ENCODE measurements at places on chromosomes 5 and 9. TPM values are rescaled to one million over a fixed set of nuclear protein-coding genes. Genes with fewer than 3 reads are reported as not detected.

DNA sequence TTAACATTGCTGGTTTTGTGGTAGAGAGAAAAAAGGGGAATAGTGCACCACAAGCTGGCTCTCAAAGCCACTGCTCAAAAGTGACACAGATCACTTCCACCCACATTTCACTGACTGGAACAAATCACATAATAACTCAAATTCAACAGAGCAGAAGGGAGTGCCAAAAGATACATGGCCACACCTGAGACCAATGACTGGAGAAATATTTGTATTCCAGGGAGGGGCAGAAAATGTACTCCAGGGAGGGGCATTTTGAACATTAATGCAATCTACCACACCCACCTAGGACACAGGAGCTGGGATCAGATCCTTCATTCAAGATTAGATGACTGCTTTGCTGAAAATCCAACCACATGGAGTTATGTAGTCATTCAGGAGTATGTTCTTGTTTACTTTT is 44.8 kb upstream of the ALDOB start:
- DNase-seq = peak; percentile 51

APC gene
- 39.1 TPM for total RNA-seq

DNA sequence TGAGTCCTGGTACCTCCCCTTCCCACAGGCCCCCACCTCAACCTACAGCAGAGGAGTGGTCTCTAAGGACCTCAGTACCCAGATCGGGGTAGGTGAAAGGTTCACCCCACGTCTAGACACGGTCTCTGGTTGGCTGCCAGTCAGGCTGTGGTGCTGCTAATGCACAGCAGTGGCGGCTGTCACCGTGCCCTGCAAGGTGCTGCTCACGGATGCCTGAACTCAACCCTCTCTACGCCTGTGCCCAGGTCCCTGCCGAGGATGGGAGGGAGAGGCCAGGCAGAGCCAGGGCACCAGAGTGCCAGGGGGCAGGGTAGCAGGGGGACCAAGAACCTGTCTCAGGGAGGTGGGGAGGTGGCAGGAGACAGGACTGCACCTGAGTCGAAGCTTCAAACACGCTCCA is 14.3 kb downstream of the IER5L start:
- DNase-seq = no peak

DNA sequence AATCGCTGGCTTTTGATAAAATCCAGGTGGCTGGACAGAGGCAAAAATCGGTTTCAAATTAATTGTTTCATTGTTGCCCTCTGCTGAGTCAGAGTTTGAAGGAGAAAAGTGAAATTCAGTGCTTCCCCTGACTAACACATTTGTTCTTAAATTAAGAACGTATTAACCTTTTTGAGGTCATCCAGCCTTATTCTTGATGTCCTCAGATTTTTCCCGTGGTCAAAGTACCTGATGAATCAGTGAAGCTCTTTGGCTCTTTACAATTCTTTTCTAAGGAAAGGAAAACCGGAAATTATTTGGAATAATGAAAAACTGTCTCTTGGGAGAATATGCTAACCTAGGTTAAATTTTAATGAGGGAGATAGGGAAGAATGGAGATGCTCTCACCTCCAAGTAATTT is 21.6 kb downstream of the OSMR start:
- DNase-seq = no peak

GRCh38 chr9:90306158-90306557 is 336.5 kb downstream of the DIRAS2 start:
- DNase-seq = no peak

DNA sequence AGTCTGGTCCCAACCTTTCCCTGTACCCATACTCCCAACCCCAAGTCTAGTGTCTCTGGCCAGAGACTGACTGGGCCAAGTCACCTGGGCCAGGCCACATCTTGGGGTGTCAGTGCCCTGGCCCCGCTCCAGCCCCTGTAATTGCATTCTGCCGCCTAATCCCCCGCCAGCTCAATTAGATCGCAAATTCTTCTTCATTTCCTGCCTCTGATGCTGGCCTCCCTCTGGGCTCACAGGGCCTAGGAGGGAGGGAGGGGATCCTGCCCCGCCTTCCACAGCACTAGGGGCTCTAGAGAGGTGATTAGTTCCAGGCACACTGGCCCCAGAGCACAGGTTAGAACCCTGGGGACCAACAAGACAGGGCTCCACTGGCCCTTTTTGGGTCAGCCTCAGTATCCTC is 5.5 kb downstream of the CXXC5 start:
- DNase-seq = no peak

DMRT1 gene
- not detected for total RNA-seq

- no peak for DNase-seq
These were observed 39.3 kb downstream of the DAB2IP start for GRCh38 chr9:121690766-121691165.

GRCh38 chr9:120418315-120418714 is 161.7 kb downstream of the CDK5RAP2 start:
- no peak for DNase-seq

PHF24 gene
- 0.29 TPM for total RNA-seq

Data from mucosa of gallbladder (tissue), 1 donor.